ENCODE measurements at places on chromosomes 12 and 14.

- DNase-seq, result no peak
These were observed 2.1 kb upstream of the PTPN6 start for GRCh38 chr12:6948873-6949594.

- DNase-seq, result no peak
These were observed 21.6 kb downstream of the PRKCH start for GRCh38 chr14:61342932-61343331.

GRCh38 chr12:92444763-92445162, 258.0 kb upstream of the PLEKHG7 start:
- no peak for DNase-seq

- peak; percentile 88 for DNase-seq
These were observed 225.4 kb downstream of the BTG1 start for GRCh38 chr12:91920276-91920675.

GRCh38 chr14:58397156-58397555, 1.4 kb downstream of the TOMM20L start:
- no peak for DNase-seq

- peak; percentile 54 for DNase-seq
These were observed 214.8 kb downstream of the CHST11 start for GRCh38 chr12:104671409-104672095.

DNA sequence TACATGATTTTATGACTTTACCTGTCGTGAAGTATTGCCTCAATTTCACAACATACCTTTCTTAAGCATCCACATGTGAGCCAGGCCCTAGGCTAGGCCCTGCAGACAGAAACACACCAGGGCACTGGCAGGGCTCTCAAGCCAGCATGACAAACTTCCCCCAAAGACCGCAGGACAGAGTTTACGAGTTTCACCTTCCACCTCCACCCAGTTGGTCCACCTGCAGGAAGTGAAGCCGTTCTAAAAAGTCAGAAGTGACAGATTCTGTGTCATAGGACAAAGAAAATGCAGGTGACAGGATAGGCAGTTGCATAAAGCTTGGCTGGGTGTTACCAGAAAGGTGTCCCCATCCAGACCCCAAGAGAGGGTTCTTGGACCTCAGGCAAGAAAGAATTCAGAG, 382.3 kb downstream of the PCNX1 start:
- DNase-seq, result no peak

DNA sequence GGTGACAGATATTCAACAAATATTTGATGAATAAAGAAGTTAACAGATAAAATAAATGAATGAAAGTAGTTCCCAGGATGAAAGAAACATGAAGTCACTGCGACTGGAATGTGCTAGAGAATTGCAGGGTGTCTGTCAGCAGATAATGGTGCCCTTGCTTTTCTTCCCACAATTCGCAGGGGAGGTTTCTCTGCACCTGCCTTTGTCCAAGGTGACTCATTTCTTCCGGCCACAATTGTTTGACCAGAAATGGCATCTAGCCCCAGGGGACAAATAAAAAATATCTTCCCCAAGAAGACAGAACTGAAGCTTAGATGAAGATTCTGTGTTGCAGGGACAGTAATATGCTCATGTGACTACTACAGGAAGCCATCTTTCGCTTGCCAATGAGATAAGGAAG, 316.1 kb upstream of the TBX3 start:
- DNase-seq, result no peak

- DNase-seq, result peak; percentile 85
These were observed 26.4 kb upstream of the STAB2 start for GRCh38 chr12:103560604-103561101.

GRCh38 chr12:4974217-4974616, 64.5 kb downstream of the KCNA1 start:
- no peak for DNase-seq

- no peak for DNase-seq
These were observed 58.3 kb downstream of the PRKCH start for GRCh38 chr14:61379639-61380184.

DNA sequence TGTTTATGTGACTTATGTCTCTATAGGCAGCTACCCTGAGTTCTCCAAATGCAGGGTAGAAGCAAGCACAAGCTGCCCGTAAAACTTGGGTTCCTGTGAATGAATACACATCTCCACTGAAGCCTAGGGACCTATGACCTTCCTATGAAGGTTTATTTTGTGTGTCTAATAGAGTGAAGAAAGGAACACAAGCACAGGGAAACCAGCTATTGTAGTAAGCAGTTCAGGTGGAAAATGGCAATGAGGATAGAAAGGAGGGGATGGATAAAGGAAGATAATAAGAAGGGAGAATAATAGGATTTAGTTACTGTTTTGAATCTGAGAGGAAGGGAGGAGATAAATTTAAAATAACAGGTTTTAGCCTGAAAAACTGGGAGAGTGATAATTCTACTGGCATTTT, 2.4 kb downstream of the PFKM start:
- no peak for DNase-seq

GRCh38 chr14:102096569-102097188, 9.8 kb upstream of the HSP90AA1 start:
- DNase-seq, result peak; percentile 60

DNA sequence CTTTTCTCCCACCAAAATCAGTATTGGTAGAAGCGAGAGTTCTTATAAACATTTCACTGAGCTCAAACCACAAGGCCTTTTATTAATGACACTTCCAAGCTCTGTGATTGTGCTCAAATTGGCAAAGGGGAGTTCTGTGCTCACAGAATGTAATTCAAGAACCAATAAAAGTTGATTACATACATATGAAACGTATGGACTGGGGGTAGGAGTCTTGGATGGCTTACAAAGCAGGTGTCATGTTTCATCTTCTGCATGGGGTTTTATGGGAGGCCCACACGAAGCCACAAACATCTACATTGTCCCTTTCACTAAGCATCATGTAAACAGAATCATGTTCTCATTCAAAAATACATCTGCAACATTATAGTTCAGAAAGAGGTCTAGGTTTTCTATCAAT, 828.3 kb downstream of the VRK1 start:
- DNase-seq, result peak; percentile 53

GRCh38 chr12:56162468-56163290, 4.5 kb downstream of the MYL6 start:
- no peak for DNase-seq

DNA sequence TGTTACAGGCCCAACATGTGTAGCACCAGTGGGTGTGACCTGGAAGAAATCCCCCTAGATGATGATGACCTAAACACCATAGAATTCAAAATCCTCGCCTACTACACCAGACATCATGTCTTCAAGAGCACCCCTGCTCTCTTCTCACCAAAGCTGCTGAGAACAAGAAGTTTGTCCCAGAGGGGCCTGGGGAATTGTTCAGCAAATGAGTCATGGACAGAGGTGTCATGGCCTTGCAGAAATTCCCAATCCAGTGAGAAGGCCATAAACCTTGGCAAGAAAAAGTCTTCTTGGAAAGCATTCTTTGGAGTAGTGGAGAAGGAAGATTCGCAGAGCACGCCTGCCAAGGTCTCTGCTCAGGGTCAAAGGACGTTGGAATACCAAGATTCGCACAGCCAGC, 8.6 kb downstream of the BCL2L14 start:
- DNase-seq, result no peak

DNA sequence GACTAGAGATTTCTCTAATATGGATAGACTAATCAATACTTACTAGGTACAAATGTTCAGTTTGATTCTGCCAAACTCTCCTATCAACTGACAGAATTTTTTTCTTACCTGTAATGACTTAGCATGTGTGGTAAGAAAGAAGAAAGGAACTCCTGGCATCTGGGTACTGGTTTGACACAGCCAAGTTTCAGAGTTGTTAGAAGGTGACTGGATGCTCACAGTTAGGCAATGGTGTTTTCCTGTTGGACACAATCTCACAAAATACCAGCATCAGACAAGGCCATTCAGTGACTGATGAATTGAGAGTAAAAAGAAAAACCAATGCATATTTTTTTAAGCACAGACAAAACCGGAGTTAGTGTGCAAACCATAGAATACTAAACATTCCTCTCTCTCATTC, 4.2 kb downstream of the MUCL1 start:
- no peak for DNase-seq

DNA sequence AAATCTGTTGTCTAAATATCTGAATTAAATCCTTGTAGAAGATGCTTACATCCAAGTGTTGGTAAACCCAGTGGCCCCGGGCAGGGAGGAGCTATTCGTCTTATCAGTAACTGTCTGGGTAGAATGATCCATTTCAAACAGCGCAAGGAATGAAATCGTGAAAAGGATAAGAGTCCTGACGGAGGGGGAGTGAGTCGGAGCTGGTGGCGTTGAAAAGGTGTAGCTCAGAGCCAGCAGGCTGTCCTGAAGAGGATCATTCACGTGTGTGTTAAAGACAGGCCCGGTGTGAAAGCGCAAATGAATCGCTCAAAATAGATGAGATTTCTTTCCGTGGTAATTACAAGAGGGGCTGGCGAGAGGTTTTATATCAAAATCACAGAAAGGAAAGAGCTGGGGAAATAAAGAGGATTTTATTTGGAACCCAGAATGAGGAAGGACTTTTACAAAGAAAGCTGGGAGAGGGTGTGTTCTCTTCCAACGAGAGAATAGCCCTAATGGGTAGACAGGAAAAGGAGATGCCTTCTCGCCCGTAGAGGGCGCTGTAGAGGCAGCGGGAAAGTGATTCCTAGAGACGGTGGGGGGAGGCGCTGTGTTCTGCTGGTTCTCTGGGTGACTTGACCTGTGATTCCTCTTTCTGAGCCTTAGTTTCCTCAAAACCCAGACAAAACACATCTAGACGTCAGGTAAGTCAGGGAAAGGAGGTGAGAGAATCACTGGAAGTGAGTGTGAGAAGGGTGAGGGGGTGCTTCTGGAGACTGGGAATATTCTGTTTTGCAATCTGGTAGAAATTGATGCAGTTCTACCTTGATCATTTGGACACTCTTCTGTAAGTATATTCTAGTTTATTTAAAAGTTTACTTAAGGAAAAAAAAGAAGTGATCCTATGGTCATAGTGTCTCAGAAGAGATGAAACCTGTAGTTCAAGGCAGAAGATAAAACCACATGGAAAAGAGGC, 39.3 kb downstream of the SRRM4 start:
- DNase-seq, result no peak

DNA sequence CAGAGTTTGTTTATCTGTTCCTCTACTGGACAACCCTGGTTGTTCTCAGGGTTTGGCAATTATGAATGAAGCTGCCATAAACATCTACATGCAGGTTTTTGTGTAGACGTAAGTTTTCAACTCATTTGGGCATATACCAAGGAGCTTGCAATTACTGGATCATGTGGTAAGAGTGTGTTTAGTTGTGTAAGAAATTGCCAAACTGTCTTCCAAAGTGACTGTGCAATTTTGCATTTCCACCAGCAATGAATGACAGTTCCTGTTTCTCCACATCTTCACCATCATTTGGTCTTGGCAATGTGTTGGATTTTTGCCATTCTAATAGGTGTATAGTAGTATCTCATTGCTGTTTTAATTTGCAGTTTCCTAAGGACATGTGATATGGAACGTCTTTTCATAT, 39.8 kb upstream of the FBXO33 start:
- DNase-seq, result no peak

GRCh38 chr14:103149351-103150237, 26.3 kb downstream of the TNFAIP2 start:
- DNase-seq, result no peak

- no peak for DNase-seq
These were observed 197.8 kb upstream of the FRMD6 start for GRCh38 chr14:51453869-51454268.

DNA sequence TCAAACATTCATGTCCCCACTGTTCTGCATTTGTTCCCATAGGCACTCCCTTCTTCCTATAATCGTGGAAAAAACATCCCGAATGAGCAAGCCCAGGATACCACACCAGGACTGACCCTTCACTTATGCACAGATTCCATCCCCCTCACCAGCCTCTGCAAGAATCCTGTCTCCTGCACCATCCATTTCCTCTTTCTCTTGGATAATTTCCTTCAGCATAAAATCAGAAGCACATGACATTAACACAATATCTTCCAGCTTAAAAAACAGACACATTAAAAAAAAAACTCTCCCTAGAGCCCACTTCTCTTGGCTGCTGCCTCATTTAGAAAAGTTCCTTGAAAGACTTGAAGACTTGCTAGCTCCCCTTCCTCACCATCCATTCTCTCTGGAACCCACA, 120.9 kb upstream of the CPSF6 start:
- no peak for DNase-seq

DNA sequence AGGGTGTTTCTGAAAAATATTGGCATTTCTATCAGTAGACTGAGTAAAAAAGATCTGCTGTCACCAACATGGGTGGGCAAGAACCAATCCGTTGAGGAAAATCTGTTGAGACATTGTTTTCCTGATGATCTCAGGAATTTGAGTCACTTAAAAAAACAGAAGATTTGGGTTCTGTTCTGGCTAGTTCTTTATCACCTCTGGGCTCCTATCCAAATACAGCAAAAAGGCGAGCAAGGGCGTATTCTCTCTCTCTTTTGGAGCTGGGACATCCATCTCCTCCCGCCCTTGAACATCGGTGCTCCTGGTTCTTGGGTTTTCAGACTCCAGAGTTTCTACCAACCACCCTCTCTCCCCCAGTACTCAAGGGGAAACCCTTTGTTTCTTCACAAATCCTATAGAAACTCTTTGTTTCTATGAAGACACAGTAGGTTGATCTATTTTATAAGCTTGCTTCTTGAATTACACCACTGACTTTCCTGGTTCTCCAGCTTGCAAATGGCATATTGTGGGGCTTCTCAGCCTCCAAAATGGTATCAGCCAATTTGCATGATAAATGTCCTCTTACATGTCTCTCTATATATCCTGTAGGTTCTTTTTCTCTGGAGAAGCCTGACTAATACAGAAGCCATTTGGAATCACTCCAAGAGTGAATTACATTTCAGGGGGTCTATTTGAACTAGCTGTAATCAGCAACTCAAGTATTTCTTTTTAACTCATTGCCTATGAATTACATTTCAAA, 263.9 kb upstream of the TMTC1 start:
- DNase-seq, result peak; percentile 54

GRCh38 chr12:64706306-64706705, 52.9 kb downstream of the GNS start:
- no peak for DNase-seq

DNA sequence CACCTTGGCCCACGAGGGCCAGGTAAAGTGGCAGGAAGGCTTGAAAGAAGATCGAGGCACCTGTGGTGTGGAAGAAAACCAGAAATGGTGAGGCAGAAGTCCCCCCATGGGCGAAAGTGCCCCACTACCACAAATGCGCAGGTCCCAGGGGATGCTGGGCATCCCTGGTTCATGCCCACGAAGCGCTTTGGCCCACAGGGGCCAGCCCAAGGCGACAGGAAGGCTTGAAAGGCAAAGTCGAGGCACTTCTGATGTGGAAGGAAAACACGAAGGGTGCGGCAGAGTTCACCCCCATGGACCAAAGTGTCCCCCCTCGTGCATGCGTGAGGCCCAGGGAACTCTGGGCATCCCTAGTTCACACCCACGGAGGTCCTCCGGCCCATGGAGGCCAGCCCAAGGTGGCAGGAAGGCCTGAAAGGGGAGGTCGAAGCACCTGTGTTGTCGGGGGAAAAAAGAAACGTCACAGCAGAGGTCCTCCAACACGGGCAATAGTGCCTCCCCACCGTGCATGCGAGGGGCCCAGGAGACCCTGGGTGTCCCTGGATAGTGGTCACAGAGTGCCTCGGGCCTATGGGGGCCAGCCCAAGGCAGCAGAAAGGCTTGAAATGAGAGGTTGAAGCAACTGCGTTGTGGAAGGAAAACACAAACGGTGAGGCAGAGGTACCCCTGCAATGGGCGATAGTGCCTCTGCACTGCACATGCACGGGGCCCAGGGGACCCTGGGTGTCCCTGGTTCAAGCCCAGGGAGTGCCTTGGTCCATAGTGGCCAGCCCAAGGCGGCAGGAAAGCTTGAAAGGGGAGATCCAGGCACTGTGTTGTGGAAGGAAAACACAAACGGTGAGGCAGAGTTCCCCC, 373.9 kb downstream of the ALG10 start:
- no peak for DNase-seq

All from fibroblast of skin of left quadriceps (primary cell).